Fibroblast of skin of abdomen (primary cell): ENCODE measurements at places on chromosomes 11 and 22.

DNA sequence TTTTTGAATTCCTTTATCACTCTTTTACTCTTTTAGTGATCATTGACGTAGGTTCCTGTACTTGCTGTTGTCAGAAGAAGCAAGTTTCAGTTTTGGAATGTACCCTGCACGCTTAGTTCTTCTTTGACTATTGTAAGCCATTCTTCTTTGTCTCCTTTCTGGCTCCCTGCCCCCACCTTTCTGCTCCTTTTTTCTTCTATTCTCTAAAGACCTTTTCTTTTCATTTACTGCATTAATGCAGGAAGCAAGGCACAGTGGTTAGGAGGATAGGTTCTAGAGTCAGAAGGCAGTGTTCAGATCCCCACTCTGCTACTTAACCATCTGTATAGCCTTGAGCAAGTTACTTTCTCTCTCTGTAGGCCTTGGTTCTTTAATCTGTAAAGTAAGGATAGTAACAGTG lies 33.7 kb upstream of the RAG2 start:
- no peak for DNase-seq

GRCh38 chr11:119586181-119586580 lies 142.8 kb downstream of the NECTIN1 start:
- no peak for DNase-seq

GRCh38 chr22:38494939-38495338 lies 11.2 kb downstream of the DDX17 start:
- no peak for DNase-seq

- no peak for DNase-seq
These were observed 1.4 kb upstream of the SIGIRR start for GRCh38 chr11:416051-416756.

DNA sequence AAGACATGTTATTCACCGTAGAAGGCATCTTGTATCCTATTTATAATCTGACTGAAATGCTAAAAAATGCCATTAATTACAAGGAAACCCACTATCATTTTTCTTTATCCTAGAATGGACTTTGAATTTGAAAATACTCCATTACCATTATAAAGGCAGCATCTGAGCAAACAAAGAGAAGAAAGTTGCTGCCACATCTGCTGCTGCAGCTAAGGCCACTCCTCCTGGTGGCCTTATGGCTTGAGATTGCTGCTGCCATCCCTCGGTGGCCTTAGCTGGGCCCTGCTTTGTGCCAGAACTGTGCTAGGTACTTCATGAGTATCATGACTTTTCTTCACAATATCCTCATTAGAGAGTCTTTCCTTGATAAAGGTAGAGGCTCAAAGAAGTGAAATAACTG lies 1210.1 kb upstream of the TENM4 start:
- no peak for DNase-seq

GRCh38 chr11:129317571-129317970 lies 58.1 kb upstream of the BARX2 start:
- DNase-seq, result no peak

- DNase-seq, result no peak
These were observed 147.5 kb downstream of the ELP4 start for GRCh38 chr11:31657091-31657490.

DNA sequence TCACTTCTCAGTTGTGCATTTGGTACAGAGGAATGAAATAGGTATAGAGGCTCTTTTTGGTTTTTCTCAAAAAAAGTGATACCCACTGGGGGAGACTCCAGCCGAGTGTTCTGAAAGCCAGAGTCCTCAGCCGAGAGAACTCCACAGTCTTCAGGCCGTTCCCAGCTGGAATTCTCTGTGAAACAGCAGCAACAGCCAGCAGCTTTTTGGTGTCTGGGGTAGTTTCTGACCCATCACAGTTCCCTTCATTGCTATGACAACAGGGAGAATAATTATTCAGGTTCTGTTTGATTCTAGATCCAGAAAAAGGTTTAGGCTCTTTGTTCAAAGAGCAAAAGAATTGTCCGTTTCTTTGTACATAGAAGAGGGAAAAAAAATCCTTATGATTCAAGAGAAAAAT lies 84.6 kb downstream of the C22orf31 start:
- DNase-seq, result no peak

DNA sequence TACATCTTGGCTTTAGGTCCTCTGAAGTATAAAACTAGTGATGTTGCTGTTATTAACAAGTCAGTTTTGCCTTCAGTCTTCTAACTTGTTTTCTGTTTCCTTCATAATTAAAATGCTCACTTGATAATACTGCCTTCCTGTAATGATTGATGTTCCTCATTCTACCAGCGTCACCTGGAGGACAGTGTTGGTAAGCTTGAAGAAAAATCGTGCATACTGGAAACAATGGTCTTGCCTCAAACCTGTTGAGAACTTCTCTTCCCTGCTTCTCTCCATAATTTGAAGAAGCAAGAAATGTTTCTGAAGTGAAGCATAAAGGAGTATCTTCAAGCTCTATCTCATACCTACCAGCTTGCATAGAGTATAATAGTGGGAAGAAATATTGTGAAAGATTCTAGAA lies 3.0 kb downstream of the YWHAH start:
- no peak for DNase-seq

DNA sequence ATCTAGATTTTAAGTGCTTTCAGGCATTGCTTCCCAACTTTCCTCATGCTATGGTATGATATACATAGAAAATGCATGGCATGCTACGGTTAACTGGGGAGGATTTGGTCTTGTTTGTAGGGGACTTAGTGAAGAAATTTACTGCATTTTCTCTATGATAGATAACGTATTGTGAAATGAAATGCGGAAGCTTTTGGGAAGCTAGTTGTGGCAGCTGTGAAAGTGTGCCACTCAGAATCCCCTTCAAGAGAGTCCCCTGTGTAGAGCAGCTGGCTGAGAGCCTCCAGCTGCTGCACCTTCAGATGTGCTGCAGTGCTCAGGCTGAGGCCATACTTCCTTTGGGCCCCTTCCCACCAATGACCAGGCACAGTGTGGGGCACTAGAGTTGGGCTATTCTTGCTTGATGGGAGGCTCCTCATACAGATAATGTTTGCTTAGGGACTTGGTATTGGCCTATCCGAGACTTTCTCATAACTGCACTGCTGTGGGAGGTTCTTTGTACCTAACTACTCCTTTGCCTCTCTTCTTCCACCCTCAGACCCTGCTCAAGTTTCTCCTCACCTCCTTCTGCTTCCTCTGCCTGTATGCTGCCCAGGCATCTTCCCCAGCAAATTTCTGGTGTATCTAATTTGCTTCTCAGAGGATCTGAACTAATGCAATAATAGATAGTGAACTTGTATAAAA lies 67.3 kb downstream of the HIPK3 start:
- no peak for DNase-seq

DNA sequence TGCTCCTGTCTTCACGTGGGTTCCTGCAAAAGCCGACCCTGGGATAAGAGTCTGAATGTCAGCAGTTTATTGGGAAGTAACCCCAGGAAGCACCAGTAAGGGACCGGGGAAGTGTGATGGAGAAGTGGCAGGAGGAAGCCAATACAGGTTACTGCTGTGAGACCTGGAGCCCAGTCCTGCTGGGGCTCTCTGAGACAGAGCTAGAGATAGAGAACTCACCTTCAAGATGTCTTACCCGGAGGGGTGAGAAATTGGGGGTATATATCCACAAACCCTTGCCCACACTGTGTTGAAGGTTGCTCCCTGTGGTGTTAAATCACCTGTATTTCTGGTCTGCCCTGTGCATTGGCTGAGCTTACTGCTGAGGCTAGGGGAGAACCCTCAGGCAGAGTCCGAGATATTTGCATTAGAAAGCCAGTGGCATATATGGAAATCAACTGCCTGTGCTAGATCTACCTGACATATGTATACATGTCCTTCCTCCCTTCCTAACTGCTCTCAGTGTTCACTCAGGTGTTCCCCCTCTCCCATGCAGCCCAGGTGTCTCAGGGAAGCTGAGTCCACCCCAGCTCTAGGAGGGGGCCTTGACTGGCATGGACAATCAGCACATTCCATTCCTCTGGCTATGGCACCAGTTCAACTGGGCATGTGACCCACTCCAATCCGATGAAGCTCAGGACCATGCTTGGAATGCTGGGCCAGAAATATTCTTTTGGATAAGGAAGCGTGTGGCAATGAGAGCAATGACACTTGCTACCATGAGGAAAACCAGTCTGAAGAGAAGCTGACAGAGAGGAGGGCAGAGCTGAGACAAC lies 6.8 kb upstream of the MICAL2 start:
- no peak for DNase-seq

- no peak for DNase-seq
These were observed 25.4 kb downstream of the INSC start for GRCh38 chr11:15139958-15140659.

DNA sequence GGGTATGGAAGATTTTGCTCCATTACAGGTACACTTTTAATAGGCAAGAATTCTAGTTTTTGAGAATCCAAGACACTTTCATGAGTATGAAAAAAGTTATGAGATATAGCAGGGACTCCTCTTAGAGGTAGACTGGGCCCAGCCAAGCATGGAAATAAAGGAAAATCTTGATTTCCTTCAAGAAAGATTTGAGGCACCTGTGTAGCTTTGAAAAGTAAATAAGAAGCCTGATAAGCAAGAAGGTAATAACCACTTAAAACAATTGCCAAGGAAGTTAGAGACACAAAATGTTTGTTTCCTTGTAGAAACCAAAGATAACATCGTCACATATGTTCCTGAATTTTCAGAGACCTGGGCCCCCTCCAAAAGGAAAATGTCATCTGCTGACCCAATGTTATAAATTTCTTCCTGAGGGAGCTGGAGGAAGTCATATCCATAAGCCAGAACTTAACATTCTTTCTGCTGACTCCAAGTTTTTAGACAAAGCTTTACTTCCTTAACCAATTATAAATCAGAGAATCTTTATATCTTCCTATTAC lies 314.5 kb upstream of the ANO3 start:
- DNase-seq, result no peak

DNA sequence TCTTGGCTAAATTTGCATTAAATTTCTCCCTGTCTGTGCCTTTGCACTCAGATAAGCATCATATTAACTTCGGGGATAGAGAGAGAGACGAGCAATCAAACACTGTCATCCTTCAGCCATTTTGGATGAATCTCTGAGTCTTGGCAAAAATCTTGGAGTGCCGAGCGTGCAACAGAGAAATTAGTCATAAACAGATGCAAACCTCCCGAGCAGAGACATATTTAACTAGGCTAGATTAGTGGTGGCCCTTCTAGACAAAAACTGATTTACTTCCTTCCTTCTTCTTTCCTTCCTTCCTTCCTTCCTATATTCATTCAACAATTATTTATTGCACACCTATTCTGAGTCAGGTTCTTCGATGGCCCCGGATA lies 114.4 kb upstream of the BLID start:
- DNase-seq, result peak; percentile 84

DNA sequence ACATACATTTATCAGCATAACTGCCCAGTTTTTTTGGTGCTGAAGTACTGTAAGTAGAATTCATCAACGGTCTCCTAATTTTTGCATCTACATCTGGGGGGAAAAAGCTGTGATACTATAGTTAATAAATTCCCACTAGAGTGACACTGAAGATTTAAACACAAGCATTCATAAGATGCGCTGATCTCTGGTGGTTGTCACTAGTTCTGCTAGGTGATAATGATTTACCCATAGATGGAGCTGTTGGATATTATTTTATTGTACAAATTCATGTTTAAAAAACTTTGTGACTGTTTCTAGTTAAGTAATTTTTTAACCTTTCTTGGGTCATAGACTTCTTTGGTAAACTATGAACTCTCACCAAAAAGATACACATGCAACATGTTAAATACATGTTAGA lies 106.6 kb downstream of the EMSY start:
- DNase-seq, result no peak

DNA sequence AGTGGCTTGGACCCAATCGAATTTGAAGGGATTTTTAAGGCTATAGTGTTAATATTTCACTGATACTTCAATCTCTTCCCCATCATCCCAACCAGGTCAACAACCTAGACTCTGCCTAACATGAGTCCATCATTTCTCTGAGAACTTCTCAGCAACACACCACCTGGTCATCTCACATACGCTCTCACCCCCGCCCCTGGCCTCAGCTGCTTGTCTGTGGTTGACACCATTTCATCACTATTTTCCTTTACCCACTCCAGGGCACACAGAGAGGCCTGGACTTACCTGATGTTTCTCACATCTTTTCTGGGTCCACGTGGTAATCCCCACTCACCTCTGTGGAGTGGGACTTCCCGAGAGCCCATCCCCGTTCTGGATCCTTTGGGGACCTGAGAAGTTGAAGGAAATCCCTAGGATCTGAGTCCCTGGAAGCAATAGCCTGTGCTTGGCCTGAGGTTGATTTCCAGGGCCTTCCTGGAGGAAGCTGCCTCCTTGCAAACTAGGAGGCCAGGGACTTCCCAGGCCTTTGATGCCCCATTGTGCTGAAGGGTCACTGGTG lies 3.2 kb downstream of the P2RX3 start:
- DNase-seq, result no peak

GRCh38 chr11:15629690-15630321 lies 515.1 kb downstream of the INSC start:
- DNase-seq, result no peak

DNA sequence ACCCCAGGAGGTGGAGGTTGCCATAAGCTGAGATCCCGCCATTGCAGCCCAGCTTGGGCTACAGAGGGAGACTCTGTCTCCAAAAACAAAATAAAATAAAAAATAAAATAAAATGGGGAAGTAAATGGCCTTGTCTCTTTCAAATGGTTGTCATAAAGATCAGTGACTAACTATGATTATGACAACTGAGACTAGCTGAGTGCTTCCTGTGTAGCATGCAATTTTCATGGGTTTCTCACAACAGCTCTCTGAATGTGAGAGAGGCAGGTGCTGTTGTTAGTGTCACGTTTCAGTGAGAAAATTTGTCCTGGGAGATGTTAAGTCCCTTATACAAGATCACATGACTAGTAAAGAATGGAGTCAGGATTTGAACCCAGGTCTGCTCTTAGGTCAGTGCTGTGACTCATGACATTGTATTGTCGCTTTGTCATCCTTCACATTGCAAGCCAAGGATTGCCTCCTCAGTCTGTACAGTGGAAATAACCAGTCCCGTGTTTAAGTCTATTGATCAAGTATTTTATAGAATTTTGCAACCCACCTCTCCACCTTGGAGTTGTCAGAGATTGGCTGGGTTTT lies 163.3 kb upstream of the CCDC90B start:
- no peak for DNase-seq

GRCh38 chr22:20641198-20641892 lies 132.6 kb upstream of the SERPIND1 start:
- no peak for DNase-seq

GRCh38 chr22:24140357-24140756 lies 40.9 kb upstream of the SUSD2 start:
- DNase-seq, result no peak
